ENCODE measurements at places on chromosomes 5 and 9. TPM values are rescaled to one million over a fixed set of nuclear protein-coding genes. Genes with fewer than 3 reads are reported as not detected.

OTP gene
- polyA plus RNA-seq: not detected

CDC20B gene
- not detected for polyA plus RNA-seq

FSD1L gene
- polyA plus RNA-seq: not detected

DNLZ gene
- polyA plus RNA-seq: 58.1 TPM

ACSL6 gene
- 16.5 TPM for polyA plus RNA-seq
